A172 (cell line): ENCODE measurements at places on chromosomes 2 and 18. TPM values are rescaled to one million over a fixed set of nuclear protein-coding genes. Genes with fewer than 3 reads are reported as not detected.
A peak's percentile ranks its signal among the peaks of the same experiment; 100 is the strongest.

TMEM198 gene
- 1.4 and 2.2 TPM in 2 replicates for total RNA-seq

FAM161A gene
- 4.0 and 4.5 TPM in 2 replicates for total RNA-seq

RAPH1 gene
- total RNA-seq, result 11.2 and 15.5 TPM in 2 replicates

CRYBA2 gene
- total RNA-seq, result not detected in 2 replicates

CRYGD gene
- total RNA-seq, result not detected in 2 replicates

SERPINB3 gene
- not detected in 2 replicates for total RNA-seq

DNA sequence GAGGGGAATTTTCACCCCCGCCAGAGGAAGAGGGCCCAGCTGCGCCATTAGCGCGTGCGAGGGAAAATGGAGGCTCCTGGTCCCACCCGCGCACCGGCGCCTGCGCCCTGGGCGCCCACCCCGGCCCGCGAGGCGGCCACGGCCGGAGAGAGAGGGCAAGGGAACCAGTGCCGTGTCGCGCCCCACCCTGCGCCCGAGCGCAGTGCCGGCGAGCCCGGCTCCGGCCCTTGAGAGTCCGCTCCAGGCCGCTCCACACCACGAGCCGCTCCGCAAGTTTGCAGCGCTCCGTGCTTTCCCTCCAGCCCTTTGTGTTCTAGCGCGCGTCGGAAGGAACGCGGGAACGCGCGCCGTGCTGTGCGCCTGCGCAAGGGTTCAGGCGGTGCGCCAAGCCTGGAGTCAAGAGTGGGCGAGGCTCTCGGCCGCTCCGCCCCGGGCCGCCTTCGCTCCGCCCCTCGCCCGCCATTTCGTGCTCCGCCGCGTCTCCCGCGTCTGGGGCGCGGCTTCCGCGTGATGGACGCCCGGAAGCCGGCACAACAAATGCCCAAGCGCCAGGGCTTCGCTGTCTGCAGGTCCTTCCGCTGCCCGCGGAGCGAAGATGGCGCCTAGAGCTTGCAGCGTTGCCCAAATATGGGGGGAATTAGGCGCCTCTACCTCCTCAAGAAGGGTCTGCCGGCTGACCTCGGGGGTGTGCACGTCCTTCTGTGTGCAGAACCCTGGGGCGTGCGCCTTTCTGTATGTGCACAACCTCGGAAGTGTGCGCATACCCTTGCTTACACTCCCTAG lies 46.1 kb upstream of the PTMA start:
- peak; percentile 73 for DNase-seq

- DNase-seq, result no peak
These were observed 32.3 kb upstream of the NEB start for GRCh38 chr2:151766437-151767153.

- DNase-seq, result no peak
These were observed 8.2 kb upstream of the INPP1 start for GRCh38 chr2:190335225-190335559.

GRCh38 chr18:1047406-1047805 lies 142.7 kb downstream of the ADCYAP1 start:
- DNase-seq, result peak; percentile 82

DNA sequence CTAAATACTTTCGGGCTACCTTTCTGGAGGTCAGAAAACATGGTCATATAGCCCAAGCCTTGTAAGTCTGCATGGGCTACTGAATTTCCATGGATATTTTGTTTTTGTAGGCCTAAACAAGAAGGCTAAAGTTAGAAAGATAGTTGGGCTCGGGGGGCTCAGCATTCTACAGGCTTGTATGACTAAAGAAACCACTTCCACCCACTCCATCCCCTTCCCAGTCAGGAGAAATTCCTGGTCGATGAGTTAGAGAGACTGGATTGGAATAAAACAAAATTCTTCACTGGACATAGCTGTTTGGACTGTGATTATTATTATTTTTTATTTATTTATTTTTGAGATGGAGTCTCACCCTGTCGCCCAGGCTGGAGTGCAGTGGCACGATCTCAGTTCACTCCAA lies 539.4 kb upstream of the TNP1 start:
- DNase-seq, result peak; percentile 54

DNA sequence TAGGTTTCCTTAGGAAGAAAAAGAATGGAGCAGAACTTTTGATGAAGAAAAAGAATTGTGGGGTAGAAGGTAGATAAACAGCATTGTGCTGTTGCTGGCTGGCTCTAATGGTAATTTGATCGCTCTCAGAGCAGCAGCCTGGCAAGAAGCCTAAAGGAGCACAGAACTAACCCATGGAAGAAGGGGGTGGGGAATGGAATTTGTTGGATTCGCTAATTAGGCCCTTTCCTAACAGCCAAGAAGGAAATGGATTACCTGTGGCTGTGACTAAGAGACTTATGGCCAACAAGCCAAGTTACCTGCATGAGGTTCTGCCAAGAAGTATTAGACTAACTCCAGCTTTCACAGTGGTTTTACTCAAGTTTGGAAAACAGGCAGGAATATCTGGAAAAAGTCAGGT lies 210.6 kb downstream of the IKZF2 start:
- DNase-seq, result peak; percentile 10

DNA sequence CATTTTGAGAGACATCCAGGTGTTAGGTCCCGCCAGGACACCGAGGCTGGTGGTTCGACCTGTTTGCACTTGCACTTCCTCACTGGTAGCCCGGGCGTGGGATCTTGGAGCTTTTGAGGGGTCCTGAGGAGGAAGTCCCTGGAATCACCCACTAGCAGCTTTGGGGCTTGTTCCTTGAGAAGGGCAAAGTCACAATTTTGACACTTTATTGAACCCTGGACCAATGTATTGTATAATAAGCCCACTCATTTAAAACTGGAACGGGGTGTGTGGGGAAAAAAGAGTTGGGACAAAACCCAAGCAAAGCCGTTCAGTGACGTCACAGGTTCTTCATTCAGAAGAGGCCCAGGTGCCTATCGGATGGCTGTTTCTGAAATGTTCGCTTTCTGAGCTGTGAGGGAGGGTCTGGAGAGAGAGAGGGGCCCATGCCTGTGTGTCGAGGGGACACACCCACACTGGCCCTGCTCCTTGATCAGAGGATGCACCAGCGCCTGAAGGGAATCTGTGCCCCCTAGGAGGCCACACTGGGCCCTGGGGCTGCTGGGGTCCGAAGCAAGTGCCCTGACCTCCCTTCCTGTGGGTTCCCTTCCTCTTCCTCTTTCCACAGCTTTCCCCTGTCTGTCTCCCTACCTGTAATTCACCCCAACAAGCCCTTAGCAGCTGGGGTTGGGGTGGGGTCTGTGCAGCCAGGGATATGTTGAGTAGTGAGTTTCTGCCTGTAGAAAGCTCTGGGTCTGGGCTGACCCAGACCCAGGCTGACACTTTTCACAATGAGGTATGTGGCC lies 2.6 kb downstream of the LPIN1 start:
- no peak for DNase-seq

- no peak for DNase-seq
These were observed 17.4 kb downstream of the HAT1 start for GRCh38 chr2:171939743-171940071.

GRCh38 chr2:226030788-226031646 lies 631.5 kb downstream of the NYAP2 start:
- peak; percentile 47 for DNase-seq

DNA sequence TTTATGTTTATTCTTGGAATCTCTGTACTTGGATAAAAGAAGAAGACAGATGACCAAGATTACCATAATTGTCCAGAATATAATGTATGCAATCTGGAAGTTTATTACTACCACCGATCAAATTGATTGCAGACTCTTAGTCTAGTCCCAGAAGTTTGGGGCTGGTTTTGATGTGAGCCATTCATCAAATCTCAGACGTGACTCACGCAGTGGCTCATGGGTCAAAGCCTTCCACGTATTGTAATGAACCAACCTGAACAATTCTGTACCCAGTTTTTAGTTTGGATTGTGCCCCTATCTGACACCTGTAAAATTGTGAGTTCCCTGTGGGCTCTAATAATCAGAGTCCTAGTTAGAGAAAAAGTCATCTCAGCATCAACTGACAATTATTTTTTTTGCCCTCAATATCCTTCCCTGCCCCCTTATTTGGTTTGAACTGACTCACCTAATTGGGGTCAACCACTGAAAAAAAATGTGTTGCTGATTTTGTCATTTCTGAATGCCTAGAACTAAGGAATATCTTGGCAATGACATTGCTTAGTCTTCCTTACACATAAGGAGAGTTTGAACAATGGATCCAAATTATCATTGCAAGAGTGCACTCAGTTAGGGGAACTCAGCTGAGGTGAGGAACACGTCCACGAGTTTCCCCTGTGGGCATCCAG lies 219.5 kb upstream of the NRP2 start:
- DNase-seq, result no peak

- DNase-seq, result no peak
These were observed 130.6 kb downstream of the AKAIN1 start for GRCh38 chr18:5066380-5066977.

GRCh38 chr2:23658466-23658942 lies 268.4 kb downstream of the ATAD2B start:
- DNase-seq, result no peak

- no peak for DNase-seq
These were observed 96.3 kb downstream of the ARMC9 start for GRCh38 chr2:231294571-231295362.

GRCh38 chr18:9619990-9620389 lies 5.6 kb upstream of the PPP4R1 start:
- DNase-seq, result no peak

- no peak for DNase-seq
These were observed 1499.4 kb downstream of the SUCLG1 start for GRCh38 chr2:82959727-82960126.

GRCh38 chr2:229033816-229034215 lies 237.3 kb downstream of the PID1 start:
- DNase-seq, result no peak

DNA sequence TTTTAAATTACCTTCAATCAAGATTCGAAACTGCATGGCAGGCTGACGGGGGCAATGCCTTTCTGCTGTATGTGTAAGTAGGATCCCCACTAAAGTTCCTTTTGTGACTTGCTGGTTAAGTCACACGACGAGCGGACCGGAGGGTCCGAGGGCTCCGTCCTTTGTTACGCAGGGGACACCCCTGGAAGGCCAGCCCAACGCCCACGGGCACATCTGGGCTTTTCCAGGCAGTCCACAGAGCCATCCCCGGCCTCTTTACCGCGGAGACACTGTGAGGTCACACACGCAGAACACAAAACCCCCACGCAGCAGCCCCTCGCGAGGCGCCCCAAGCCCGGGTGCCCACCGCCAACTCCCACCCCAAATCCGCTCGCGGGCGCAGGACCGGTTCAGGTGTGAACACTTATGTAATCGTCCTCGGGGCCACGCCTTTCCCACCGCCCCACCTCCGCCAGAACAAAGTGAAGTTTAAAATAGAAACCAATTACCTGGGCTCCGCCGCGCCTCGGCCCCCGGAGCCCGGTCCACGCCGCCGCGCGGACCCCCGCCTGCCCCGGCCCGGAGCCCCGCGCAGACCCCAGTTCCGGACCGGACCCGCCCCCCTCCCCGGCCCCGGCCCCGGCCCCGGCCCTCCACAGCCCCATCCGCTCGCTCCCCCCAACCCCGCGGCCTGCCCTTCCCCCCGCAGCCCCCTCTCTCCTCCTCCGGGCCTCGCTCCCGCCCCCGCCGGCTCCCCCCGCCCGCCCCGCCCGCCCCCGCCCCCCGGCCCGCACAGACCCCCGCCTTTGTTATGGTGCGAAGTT lies 4.2 kb downstream of the ZNF516 start:
- no peak for DNase-seq

DNA sequence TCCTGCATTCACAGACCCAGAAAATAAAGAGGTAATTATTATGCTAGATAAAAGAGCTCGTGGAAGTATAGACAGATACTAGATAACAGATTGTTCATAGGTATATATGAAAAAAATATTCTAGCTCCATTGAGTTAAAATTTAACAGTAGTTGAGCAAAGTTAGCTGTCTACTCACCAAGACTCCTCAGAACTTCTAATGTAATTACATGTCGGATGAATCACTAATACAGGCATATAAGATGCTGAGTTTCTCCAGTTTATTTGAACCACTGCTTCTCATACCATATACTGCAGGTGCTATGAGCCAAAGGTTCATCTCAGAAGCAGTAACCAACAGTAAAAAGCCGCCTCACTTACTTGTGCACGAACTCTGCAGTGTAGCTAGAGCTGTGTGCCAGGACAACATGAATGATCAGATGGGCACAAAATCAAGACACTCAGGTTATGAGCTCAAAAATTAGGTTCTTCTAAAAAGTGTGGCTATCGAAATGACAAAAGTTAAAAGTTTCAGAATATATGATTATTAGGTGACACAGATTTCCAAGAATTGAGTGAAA lies 373.4 kb downstream of the NCKAP5 start:
- DNase-seq, result no peak

GRCh38 chr18:12751891-12752290 lies 49.0 kb downstream of the PSMG2 start:
- no peak for DNase-seq

DNA sequence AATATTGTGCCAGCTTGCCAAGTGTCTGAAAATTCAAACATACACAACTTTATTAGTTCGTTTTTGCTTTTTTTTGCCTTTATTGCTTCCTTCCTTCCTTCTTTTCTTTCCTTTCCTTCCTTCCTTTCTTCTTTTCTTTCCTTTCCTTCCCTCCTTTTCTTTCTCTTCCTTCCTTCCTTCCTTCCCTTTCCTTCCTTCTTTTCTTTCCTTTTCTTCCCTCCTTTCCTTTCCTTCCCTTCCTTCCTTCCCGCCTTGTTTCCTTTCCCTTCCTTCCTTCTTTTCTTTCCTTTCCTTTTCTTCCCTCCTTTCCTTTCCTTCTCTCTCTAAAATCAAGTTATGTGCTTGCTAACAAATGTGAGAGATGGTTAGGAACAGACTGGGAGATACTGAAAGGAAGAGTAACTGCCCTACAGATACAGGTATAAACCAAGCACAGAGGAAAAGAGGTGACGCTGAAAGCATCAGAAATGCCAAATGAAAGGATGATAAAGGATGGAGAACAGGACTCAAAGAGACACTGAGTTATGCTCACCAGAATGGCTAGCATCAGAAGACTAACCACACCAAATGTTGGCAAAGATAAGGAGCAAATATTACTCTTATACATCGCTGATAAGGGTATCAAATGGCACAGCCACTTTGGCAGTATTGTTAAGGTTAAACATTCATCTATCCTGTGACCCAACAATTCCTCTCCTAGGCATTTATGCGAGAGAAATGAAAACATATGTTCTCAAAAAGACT lies 151.6 kb downstream of the MREG start:
- DNase-seq, result no peak

- DNase-seq, result no peak
These were observed 194.7 kb downstream of the RND3 start for GRCh38 chr2:150292807-150293206.

GRCh38 chr2:89850881-89851582 lies 1159.6 kb downstream of the RPIA start:
- no peak for DNase-seq

GRCh38 chr2:20747317-20747716 lies 75.6 kb downstream of the LDAH start:
- DNase-seq, result no peak

- no peak for DNase-seq
These were observed 314.5 kb downstream of the PRKCE start for GRCh38 chr2:45965871-45966498.
